ENCODE measurements at places on chromosomes 7 and 10.

- DNase-seq: no peak
Measured at GRCh38 chr7:153258686-153259085, 499.1 kb downstream of the ACTR3B start.

- DNase-seq: no peak
Measured at GRCh38 chr10:61883371-61884025, 18.0 kb upstream of the ARID5B start.

- DNase-seq: no peak
Measured at GRCh38 chr10:80444124-80444523, 10.0 kb upstream of the TSPAN14 start.

- no peak for DNase-seq
Measured at GRCh38 chr7:140242057-140243031, 65.6 kb upstream of the KDM7A start.

GRCh38 chr10:60710041-60710440, 68.2 kb upstream of the CDK1 start:
- DNase-seq: no peak

DNA sequence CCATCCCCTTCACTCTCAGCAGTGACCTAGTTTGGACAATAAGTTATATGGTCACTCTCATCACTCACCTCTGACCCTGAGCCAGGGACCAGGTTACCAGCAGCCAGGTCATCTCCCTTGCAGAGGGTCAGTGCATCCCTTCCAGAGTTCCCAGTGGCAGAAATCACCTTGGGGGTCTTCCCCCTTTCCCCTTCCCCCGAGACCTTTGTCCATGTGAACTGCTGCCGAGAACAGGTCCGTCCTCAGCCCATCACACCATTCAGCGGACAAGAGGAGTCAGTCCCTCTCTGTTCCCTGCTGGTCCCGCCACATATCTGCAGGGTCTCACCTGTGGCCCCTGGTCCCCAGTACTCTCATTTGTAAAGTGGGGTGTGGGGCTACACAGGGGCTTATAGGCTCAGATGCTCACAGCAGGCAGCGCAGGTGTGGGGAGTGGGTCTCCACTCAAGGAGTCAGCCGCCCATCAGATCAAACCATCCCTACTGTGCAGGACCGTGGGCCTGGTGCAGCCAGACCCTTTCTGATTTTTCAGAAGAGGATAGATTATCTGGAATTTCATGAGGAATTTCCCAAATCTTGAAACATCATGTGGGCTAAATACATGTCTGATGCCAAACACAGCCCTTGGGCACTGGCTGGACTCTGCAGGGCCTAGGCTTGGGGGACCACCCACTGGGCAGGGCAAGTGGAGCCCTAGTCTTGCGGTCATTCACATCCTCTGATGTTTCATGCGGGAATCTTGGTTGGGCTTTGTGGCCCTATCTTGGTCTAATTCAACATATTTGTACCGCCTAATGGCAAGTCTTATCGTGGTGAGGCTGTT, 6.5 kb downstream of the DEPP1 start:
- no peak for DNase-seq

GRCh38 chr7:120628251-120628650, 229.7 kb downstream of the TSPAN12 start:
- DNase-seq: no peak

GRCh38 chr10:69451784-69452251, 553 bp downstream of the TSPAN15 start:
- DNase-seq: no peak

GRCh38 chr10:11704092-11704491, 38.1 kb upstream of the ECHDC3 start:
- no peak for DNase-seq

DNA sequence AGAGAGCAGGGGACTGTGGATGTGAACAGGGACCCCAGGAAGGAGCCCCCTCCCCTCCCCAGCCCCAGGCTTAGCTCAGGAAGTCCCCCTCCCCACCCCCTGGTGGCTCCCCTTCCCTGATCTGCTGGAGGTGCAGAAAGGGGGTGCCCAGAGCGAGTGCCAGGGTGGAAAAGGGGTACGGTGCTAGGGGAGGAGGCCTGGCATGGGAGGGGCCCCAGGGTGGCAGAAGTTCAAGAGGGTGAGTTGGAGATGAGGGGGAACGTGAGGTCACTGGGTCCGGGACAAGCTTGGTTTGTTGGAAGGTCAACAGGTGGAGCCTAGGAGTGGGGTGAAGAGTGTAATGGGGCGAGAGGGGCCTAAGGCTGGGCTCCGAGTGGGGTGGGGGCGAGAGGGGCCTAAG, 21.5 kb upstream of the TBL2 start:
- no peak for DNase-seq

DNA sequence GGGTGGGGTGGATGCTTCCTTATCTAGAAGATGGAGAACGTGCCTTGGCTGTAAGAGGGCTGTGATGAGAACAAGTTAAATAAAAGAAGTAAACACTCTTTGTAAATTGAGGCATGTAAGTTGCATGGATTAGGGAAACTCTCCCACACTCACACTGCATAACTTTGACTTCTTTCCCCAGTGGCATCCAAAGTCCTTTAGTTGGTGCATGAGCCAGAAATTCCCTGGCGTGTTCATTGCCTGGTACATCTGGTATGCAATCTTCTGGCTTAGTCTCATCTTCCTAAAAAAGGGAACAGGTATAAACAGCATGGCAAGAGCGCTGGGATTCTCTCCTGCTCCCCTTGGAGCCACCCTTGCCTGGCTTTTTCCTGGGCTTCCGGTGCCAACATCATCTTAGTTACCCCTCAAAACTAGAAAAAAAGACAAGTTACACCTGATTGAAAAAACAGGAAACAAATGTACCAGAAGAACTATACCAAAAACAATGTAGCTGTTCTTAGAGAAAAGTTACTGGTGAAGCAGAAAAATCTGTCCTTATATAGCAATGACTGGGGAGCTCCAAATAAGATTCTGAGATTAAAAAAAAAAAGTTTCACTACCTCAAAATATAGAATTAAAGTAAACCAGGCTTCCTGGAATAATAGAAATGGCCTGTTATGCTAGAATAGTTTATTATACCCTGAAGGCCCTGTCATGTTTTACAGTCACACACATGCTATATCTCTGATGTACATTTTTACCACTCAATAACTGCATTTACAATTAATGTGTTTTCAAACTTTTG, 9.9 kb downstream of the RP9 start:
- no peak for DNase-seq

DNA sequence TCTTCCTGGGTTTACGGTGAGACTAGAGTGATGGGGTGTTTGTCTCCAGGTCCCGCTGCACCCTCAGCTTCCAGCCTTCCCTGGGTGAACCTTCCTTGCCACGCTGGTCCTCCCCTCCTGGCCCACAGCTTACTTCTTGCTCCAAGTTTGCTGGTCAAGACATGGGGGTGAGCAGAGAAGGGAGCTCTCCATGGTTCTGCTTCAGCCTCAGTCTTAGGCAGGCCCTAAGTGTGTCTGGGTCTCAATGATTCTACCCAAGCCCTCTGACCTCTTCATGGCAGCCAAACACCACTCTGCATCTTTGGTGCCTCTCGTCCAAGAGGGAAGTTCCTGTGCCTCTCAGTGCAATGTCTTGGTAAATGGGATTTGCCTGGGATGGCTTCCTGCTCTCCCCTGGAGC, 356.5 kb upstream of the KLF6 start:
- no peak for DNase-seq

DNA sequence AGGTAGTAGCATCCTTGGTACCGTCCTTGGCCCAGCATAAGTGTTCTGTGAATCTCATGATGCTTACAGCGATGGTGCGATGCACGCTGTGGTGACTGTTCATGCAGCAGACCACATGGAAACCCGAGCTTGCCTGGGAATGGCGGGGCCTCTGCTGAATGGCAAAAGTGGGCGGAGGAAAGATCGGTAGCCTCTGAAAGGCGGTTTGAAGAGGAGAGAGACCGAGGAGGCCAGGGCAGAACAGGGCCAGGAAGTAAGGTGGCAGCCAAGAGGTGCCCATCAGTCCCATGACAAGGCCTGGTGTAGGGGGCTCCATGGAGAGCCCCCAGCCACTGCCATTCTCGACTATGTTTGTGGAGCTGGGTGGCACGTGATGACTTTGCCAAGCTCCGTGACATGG, 33.2 kb upstream of the CNPY1 start:
- DNase-seq: no peak

GRCh38 chr7:151003572-151003971, 12.8 kb downstream of the NOS3 start:
- no peak for DNase-seq

- no peak for DNase-seq
Measured at GRCh38 chr10:95346715-95347401, 56.1 kb upstream of the PDLIM1 start.

DNA sequence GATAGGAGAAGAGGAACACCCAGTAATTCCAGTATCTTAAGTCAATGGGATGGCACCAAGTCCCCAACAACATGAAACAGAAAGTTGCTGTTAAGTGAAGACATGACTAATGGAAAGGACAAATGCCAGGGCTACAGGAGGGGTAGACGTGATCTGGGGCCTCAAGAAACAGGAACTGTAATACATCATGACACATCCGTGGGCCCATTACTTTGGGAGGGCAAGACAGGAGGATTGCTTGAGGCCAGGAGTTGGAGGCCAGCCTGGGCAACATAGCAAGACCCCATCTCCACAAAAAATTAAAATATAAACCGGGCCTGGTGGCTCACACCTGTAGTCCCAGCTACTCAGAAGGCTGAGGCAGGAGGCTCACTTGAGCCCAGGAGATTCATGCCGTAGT, 408.6 kb upstream of the PRKCQ start:
- DNase-seq: no peak

GRCh38 chr7:132471515-132471914, 104.8 kb downstream of the PLXNA4 start:
- DNase-seq: no peak

- DNase-seq: no peak
Measured at GRCh38 chr7:5541087-5541992, 117.7 kb upstream of the TNRC18 start.

GRCh38 chr7:12620371-12620770, 49.9 kb downstream of the SCIN start:
- DNase-seq: no peak

GRCh38 chr7:106870983-106871410, 5.9 kb downstream of the PIK3CG start:
- DNase-seq: no peak

DNA sequence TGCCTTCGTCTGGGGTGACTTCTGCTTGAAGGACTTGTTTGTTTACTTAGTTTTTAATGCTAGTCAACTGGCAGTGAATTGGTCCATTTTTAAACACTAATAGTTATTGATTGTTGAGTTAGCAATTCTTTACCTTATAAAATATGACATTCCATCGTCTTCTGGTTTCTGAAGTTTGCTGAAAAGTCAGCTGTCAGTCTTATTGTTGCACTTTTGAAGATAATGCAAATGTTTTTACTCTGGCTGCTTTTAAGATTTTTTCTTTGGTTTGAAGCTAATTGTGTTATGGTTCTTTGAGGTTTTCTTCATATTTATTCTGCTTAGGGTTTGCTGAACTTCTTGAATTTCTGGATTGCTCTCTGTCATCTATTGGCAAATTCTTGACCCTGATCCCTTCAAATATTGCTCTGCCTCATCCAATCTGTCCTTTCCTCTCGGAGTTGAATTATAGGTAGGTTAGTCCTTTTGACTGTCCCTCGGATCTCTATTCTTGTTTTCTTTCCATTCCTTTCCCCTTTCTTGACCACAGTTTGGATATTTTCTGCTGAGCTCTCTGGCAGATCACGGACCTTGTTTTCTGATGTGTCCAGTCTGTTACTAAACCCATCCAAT, 24.2 kb downstream of the MGMT start:
- no peak for DNase-seq

DNA sequence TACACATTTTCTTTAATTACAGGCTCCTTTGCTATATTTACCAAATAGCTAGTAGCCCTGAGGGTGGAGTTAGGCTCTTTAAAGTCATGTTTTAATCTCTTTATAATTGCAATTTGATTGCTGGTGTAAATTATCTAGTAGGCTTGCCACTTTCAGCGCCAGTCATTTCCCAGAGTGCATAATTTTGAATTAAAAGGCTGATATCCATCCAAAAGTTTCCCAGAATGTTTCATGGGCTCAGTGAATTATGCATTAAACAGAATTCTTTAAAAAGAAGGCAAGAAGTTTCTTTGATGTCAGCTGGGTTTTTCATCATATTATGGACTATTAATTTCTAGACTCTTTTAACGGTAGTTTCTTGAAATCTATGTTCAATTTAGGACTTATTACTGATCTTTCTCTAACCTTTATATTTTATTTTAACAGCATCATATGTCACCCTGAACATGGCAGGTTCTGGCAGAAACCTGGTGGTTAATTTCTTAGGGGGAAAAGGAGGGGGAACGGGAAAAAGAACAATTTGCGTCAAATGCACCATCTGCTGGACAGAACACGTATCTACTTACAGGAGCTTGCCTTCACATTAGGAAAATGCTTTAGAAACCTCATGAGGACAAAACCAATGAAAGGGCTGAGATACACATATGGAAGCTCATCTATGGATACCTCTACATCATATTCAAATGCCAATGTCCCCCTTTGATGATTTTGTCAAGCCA, 171.1 kb downstream of the GRM3 start:
- no peak for DNase-seq

DNA sequence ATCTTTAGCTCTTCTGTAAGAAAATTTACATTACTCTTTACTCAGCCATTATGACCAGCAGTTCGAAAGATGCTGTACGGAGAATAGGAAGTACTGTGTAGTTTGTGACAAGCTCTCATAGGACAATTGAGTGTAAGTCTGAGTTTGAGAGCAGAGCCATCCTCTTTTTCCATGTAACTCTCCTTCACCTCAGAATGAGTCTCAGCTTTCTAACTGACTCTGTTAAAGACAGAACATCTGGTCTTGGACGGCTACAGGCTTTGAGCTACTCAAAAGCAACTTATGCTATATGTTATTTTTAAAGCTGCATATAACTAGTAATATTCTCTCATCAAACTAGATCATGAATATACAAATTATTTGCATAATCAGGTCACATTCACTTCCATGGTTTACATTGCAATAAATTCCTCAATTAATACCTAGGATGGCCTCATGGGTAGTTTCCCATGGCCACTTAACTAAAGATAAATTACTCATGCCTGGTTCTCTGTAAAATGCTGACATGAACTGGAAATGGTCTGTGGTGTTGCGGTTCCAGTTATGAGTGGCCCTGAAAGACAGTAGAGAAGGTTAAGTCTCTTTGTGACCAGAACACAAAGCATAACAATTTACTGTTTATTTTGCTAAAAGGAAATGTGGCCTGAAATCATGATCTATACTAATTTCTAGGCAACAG, 358.7 kb downstream of the PHF14 start:
- DNase-seq: no peak

DNA sequence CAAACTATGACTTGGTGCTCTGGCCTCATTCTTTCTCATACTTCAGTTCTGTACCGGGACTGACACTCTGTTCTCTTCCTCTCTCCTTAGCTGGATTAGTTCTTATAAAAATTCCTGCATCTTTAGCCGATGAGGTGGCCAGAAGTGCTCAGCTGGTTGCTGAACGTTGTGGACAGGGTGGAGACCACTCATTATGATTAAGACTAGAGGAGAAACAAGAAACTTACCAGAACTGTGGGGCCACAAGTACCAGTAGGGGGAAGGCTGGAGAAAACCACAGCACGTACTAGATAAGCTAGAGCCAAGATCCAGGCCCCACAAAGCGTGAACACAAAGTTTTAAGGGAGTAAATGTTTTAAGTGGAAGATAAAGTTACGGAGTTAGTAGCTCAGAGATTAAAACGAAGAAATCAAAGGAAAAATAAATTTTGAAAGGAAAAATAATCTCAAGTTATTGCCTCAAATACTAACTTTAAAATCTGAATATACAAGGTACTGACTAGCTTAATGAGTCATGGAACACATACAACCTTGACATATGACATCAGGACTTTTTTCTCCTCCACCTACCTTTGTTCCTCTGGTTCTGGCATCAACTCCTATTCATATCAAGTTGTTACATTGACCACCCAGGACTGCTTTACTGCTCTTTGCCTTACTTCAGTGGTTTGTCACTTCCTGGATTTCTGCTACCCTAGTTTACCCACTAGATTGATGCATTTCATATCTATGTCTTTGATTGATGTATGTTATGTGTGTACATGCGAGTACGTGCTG, 469.0 kb downstream of the TFEC start:
- no peak for DNase-seq

Data from GOT3 (cell line).